ENCODE measurements at places on chromosomes 4 and X.

GRCh38 chrX:101290957-101291603 is at the start of gene TAF7L:
TSS of gene TAF7L (minus strand) at chrX:101291334. CDS start at chrX:101287543, 3,791 bp downstream.
- no peak for DNase-seq

DNA sequence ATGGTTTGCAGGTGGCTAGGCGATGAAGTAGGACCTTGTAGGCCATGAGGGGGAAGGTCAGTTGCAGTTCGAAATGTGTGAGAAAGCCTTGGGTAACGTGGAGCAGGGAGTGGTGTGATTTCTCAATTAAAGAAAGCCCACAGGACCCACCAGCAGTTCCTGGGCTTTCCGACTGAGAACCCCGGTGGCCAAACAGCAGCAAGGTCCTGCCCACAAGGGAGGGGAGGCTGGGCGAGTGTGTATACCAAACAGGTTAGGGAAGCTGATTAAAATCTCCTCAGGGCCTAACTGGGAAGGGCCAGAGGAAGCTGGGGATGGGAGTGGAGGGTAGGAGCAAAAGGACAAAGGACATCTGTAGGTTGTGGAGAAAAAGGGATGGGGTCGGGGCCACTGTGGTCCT is 2.4 kb downstream of the ATP6AP1 start:
- no peak for DNase-seq

- DNase-seq: no peak
Observed at GRCh38 chrX:70043685-70044084, 6.1 kb downstream of the AWAT2 start.

DNA sequence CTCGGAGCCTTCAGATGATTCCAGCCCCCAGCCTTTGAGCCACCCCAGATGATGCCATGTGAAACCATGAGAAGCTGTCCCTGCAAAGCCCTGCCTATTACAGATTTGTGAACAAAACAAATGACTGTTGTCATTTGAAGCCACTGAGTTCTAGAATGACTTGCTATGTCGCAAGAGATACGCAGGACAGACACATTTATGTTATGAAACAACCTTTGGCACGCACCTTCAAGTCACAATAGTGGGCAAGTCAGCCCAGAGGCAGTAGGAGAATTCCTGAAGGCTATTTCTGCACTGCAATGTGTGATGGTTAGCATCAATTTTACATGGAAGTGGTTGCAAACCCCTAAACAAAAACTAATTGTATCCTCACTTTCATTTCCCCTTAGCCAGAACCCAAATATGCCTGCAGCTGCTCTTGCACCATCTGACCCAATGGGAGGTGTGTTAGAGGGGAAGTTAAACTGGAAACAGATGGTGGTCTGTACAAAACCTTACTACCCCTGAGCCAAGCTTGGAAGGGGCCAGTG is 174.4 kb upstream of the ATP6AP2 start:
- DNase-seq: no peak

GRCh38 chr4:113052379-113052951 is 3.0 kb downstream of the ANK2 start:
- DNase-seq: no peak

- DNase-seq: no peak
Observed at GRCh38 chr4:5213087-5213595, 161.9 kb downstream of the STK32B start.

DNA sequence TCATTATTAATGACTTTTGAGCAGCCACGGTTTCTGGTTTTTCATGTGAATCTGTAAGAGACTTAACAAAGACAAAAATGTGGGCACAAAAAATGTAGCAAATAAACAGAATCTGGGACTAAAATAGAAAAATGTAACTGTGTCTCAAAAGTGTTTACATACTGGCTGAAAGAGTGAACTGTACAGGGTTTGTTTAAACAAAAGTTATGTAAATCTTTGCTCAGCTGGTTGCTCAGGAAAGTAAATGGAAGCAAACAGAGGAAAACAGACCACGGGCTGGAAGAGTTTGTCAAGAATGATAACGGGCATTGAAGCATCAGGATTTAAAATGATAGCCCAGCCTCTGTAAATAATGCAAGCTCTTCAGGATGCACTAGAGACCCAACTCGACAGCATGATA is 921.8 kb upstream of the FTHL17 start:
- no peak for DNase-seq

- peak; percentile 59 for DNase-seq
Observed at GRCh38 chrX:12946838-12947544, 27.9 kb upstream of the TMSB4X start.

- DNase-seq: no peak
Observed at GRCh38 chr4:20646287-20646686, 54.0 kb upstream of the PACRGL start.

- no peak for DNase-seq
Observed at GRCh38 chr4:126890994-126891393, 741.8 kb upstream of the INTU start.

GRCh38 chrX:43733699-43734098 is 77.6 kb downstream of the MAOA start:
- DNase-seq: no peak

DNA sequence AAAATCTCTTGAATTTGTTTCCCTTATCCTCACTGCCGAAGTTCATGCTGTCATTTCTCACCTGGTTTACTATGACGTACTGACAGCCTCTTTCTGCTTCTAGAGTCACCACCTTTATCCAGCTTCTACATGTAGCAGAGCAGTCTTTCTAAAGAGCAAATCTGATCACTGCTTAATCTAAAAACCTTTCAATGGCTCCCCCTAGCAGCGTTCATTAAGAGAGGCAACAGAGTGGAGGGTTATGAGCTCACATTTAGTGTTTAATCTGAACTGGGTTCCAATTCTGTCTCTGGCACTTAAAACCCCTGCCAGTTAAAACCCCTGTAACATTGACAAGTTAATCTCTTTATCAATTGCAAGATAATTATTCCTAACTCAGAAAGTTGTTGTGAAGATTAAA is 4.4 kb downstream of the RBPJ start:
- no peak for DNase-seq

GRCh38 chr4:24885342-24885741 is 27.5 kb downstream of the CCDC149 start:
- DNase-seq: no peak

GRCh38 chr4:118226311-118227010 is 126.3 kb downstream of the PRSS12 start:
- DNase-seq: no peak

GRCh38 chr4:6239486-6239885 is 30.2 kb upstream of the WFS1 start:
- DNase-seq: no peak

DNA sequence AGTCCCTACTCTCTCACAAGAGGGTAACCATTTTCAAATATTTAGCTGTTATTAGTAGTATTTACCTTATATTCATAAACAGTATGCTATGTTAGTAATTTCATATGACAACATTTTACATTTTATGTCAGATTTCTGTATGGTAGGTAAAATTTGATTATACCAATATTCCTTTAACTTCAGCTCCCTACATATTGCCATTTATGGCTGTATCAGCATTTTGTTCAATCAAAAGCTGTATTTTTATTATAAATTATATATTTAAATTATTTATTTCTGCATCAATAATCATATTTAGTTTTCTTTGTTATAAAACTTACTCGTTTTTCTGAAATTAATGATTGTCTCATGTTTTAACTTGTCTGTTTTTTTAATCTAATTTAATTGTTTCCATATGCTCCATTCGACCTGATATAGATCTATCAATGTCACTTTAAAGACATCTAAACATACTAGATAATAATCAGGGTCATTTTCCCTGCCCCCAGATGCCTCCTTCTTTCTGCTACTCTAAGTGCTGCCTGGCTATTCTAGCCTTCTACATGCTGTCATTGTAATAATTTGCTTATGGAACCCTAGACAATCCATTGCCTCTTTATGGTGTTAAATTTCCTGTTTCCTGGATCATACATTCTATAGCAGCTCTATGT is 1976.7 kb upstream of the ADGRL3 start:
- DNase-seq: no peak

GRCh38 chr4:142832022-142832421 is 14.1 kb downstream of the INPP4B start:
- DNase-seq: no peak

DNA sequence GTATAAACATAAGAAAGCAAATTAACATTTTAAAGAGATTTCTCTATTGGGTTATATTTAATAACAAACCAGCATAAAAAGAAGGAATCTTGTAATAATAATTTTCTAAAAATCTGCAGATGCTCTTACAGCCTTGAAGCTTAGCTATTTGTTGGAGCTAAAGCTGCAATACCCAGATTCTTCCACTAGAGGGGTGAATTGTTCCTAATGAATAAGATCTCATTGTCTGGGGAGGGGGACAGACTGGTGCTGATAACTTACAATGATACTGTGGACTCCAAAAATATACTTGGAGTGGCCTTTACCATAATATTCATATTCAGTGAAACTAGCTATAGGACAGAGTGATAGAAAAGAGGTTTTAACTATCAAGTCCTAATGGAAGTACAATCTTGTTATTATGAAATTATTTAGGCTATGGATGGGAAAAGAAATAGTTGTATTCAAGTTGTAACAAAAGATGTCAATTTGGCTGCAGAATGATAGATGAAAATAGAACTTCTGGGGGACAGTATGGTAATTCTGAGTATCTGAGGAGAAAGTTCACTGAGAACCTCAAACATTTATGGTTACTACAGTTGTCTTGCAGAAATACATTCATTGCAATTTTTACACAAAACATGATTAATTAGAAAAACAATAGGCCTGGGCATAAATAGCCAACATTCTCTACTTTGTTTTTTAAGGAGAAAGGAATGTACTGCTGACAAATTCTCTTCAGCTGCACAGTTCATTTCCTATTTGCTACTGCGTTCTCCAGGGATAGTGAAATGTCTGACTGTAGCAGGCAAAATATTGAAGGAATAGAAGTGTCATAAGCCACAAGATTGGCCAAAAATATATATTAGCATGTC is 443.3 kb downstream of the GBA3 start:
- DNase-seq: no peak

DNA sequence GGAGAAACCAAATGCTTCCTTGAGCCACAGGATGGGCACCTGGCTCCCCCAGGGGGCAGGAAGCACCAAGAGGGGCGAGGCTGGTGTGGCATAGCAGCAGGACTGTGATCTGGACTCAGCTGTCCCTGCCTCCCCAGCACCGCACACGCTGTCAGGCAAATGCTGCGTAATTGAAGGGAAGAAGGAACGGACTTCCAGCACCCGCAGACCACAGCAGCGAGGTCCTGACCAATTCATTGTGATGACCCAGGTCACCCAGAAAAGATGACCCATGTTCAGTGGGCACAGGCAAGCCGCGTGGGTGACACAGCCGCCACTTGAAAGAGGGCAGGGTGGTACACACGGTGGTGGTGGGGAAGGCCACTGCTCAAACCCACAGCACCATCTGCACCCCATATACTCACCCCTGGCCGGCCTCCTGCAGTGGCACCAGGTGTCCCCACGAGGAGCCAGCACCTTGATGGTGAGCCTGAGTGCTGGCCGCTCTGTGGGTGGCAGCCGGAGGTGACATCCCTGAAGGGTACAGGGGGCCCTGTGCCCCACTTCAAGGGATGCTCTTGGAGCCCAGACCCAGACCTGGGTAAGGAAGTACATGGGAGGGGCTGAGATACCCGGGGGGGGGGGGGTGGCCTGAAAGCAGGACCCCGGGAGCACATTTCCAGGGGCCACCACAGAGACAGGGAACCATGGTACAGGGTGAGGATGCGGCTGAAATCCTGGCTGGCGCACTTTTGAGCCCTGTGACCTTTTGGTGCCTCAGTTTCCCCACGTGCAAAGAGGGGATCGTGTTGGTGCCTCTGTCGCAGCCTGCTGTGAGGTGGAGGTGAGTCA is 11.5 kb downstream of the NAT8L start:
- no peak for DNase-seq

- DNase-seq: no peak
Observed at GRCh38 chr4:183182873-183183725, 84.0 kb downstream of the WWC2 start.

- no peak for DNase-seq
Observed at GRCh38 chrX:118383120-118383519, 37.2 kb downstream of the WDR44 start.

- no peak for DNase-seq
Observed at GRCh38 chr4:121791481-121791880, 9.6 kb upstream of the EXOSC9 start.

GRCh38 chr4:185902654-185903053 is 90.7 kb upstream of the SORBS2 start:
- DNase-seq: no peak

DNA sequence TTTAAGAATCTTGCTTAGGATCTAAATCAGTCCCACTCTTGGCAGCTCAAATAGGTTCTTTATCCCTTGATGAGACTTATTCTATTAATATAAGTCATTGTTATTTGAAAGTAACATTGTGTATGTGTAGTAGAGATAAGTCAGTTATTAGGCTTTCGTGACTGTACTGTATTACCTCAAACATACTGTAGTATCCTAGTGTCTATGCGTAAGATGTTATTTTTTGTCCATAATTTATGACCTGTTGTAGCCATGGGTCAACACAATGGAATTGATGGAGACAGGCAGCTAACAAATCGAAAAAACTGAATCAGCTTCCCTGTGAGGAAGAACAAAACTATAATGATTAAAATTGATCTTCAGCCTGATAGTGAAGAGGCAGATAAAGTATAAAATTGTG is 41.8 kb downstream of the CLCN3 start:
- no peak for DNase-seq

DNA sequence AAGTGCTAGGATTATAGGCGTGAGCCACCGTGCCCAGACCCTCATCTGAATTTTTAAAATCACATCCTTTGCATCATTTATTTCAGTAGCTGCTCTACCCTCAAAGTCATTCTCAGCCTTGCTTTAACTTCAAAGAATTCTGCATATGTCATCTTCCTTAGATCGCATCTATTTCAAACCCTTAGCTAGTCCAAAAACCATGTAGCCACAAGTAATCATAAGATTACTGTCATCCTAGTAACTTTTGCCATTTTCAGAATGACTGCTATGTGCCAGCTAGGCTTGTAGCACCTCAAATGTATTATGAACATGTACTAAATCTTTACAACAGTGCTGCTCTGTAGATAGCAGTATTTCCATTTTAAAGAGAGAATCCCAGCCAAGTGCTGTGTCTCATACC is 45.5 kb upstream of the KLF3 start:
- no peak for DNase-seq
